ENCODE measurements at places on chromosomes 12 and 14. TPM values are rescaled to one million over a fixed set of nuclear protein-coding genes. Genes with fewer than 3 reads are reported as not detected.

GRCh38 chr12:123165537-123165936, 14.6 kb upstream of the PITPNM2 start:
- no peak for DNase-seq

DNA sequence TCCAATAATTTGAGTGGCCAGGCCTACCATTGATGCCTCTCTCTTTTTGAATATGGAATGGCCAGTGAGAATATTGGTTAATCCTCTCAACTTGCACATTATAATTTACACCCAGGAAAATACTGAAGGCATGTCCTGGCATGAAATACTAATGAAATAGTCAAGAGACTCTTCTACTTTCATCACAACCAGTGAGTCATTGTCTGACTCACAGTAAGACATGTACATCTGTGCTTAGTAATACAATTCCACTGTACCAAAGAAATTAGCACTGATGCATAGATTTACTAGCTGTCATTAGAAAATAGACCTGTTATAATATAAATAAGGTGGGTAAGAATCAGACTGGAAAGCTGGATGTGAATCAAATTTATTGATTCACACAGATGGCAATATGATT, 31.6 kb downstream of the KCNC2 start:
- peak; percentile 78 for DNase-seq

DNA sequence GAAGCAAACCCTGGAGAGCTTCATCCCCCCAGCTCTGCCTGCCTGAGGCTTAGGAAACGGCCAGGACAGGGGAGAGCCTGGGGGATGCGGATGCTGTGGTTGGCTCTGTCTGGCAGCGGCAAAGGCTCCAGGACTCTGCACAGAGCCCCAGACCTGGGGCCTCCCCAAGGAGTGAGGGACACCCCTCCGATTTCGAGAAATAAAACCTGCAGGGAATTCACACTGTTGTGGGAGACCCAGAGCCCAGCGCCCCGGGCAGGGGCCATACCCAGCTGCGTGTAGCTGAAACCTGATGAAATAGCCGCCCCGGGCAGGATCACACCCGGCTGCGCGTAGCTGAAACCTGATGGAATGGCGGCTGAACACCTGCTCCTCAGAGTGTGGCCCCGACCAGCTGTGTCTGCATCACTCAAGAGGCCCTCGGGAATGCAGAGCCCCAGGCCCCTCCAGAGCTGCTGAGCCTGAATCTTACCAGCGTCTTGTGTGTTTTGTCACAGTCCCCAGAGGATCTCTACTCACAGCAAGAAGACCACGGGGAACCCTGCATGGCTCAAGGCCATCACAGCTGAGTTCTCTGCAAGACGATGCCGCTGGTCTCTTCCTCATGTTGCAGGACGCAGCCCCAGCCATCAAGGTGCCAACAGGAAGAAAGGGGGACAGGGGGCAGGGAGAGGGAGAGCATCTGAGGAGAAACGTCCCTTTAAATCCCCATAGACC, 46.5 kb upstream of the GALNT9 start:
- no peak for DNase-seq

The SMIM41 gene
- 0.05 TPM for polyA plus RNA-seq

The NXPH4 gene
- 2.8 TPM for polyA plus RNA-seq

The LIN7A gene
- 24.0 TPM for polyA plus RNA-seq
